ENCODE measurements at places on chromosomes 7 and 10.
A peak's percentile ranks its signal among the peaks of the same experiment; 100 is the strongest.

DNA sequence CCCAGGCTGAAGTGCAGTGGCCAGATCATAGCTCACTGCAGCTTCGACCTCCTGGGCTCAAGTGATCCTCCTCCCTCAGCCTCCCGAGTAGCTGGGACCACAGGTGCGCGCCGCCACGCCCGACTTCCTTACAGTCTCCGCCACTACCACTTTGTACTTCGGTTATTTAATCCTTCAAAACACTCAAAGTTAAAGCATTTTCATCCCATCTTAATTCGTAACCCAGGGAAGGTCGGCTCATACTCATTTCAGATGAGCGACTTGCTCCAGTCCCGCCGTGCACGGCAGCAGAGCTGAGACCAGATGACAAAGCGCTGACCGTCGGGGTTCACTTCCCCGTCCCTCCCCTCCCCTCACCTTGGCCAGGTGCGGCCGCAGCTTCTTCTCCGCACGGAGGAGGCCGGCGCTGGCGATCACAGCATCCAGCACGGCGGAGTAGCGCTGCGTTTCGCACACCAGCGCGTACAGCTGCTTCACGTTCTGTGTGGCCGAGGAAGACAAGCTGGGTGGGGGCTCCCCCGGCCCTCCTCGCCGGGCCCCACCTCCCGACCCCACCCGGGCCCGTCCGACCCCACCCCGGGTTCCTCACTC, 457 bp downstream of the NSUN5 start:
- DNase-seq = no peak

GRCh38 chr10:3482200-3482993, 302.6 kb downstream of the KLF6 start:
- DNase-seq = no peak

DNA sequence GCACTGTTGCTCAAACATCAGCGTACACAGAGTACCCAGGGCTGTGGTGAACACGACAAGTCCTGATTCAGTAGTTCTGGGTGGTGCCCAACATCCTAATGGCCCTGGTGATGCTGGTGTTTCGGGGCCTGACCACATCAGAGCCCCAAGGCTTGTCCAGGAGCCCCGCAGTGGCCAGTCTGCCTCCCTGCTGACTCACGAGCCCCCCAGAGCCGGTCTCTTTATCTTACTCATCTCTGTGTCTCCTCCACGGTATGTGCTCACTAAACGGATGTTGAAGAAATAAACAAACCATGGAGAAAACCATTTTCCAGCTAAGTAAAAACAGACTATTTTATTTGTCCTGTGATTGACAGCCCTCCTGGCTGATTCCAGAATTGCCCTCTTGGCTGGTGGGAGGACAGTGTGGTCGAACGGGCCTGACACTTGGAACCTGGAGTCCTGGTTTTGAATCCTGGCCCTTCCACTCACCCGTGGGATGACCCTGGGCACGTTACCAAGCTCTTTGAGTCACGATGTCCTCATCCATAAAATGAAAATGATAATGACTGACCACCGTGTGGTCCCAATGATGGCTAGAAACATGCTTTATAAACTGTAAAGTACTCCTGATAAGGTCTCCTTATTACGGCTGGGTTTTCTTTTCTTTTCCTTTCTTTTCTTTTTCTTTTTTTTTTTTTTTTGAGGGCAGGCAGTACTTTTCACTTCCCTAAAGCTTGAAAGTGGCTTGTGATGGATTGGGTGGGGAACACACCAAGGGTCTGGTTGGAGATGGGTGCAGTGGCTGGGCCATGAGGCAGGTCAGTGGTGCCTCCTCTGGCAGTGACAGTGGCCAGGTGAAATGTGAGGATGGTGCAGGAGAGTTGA, 5.7 kb downstream of the HIP1 start:
- DNase-seq = no peak

GRCh38 chr7:139033346-139034114, 2.3 kb downstream of the ZC3HAV1L start:
- DNase-seq = no peak

- DNase-seq = no peak
Observed at GRCh38 chr7:120724955-120725354, 133.0 kb downstream of the TSPAN12 start.

DNA sequence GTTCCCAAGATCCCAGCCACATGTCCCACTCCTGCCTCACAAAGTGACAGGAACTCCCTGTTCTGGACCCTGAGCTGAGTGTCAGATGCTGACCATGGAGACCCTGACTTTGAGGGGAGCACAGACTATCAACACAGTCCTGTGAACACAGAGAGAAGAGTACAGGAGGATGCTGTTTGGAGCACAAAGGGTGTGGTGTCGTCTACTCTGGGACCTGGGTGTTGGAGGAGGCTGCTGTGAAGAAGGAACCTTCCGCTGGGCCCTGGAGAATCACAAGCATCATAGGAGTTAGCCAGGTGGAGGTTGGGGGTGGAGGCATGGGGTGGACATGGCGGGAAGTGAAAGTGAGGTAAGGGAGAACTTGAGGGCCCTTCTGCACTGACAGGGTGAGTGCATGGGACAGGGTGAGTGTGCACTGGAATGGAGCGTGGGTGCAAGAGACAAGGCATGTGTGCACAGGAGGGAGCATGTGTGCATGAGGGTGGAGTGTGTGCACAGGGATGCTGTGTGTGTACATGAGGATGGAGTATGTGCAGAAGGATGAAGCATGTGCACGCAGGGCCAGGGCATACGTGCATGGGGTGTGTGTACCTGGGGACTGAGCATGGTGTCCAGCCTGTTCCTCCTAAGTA, 70.7 kb upstream of the ANTXRL start:
- no peak for DNase-seq

- no peak for DNase-seq
Observed at GRCh38 chr10:36003031-36003600, 361.0 kb upstream of the FZD8 start.

GRCh38 chr10:27564398-27564797, 60.3 kb downstream of the RAB18 start:
- no peak for DNase-seq

GRCh38 chr10:117818721-117819120, 228.0 kb downstream of the RAB11FIP2 start:
- DNase-seq = no peak

GRCh38 chr7:26398427-26398755, 106.7 kb downstream of the SNX10 start:
- no peak for DNase-seq

DNA sequence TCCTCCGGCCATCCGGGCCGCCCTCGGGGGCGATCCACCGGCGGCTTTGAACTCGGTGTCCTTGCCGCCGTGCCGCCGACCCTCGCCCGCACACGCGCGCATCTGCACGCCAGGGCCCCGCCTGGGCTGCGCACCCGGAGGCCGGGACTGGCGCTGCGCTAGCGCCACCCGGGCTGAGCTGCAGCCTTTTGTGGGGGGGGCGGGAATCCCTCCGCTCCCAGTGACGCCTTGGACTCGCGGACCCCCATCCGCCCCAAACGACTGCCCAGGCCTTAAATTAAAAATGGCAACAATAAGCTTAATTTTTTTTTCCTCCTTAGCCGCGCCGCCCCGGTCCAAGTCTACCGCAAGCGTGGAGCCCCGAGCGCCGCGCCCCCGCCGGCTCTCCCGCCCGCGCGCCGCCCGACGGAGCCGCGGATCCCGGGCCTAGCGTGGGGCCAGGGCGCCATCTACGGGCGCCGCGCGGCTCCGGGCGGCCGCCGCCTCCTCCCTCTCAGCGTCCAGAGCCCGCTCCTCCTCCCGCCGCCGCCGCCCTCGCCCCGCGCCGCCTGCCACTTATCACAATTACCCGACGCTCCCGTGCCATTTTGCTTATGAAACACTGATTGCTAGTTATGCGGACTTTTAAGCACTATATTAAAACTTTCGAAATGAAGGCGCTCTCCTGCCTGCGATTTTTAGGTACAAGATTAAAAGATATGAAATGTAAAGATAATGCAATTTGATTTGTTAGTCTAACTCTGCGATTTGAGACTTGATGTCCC, 7.5 kb upstream of the EBF3 start:
- no peak for DNase-seq

GRCh38 chr7:47600199-47601118, 18.5 kb upstream of the TNS3 start:
- DNase-seq = no peak

DNA sequence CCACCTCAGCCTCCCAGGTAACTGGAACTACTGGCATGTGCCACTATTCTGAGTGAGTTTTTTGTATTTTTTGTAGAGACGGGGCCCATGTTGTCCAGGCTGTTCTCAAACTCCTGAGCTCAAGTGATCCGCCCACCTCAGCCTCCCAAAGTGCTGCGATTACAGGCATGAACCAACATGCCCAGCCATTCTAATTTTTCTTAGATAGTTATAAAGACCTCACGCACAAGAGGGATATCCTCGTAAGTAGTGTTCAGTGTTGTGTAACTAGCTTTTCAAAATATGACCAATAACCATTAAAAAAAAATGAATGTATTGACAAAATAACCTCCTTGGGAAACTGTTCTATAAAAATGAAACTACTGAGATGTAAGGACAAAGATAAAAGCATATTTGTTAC, 90.5 kb upstream of the FERD3L start:
- no peak for DNase-seq

GRCh38 chr10:71962901-71963300, 1.3 kb upstream of the CHST3 start:
- no peak for DNase-seq

GRCh38 chr10:44809647-44810046, 101.5 kb upstream of the TMEM72 start:
- DNase-seq = no peak

- no peak for DNase-seq
Observed at GRCh38 chr7:71130031-71130679, 1.8 kb upstream of the GALNT17 start.

DNA sequence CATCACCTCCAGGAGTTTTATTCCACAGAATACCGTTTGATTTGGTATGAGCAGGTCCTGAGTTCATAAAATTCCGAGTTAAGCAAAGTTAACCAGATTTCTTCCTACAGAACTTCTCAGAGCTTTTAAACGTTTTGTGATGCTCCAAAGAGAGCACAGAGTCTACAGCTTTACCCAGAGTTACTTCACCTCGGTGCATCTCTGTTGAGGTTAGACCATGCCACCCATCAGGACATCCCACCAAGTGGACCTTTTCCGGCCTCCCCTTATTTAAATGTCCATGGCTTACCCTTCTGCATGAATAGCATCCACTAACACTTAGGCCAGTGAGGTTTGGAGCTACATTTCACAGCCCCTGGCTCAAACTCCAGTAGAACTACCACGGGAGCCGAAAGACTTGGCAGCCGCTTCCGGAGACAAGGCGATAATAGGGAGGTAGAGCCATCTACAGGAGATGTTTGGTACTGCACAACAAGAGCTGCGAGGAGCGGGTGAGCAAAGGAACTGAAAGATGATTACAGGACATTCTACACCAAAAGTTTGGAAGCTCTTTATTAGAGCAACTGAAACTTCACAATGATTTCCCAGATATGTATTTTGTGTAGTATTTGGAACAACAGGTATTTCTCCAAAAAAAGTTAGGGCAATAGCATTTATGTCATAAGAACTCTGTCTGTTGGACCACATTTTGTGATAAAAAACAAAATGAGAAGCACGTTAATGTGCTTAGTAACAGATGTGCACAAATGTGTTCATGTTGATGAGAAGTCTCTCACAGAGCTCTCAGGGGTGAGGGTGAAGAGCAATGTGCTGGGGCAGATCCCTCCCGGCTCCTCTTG, 174.7 kb downstream of the HERPUD2 start:
- DNase-seq = peak; percentile 21

- no peak for DNase-seq
Observed at GRCh38 chr10:73205890-73206289, 38.0 kb downstream of the FAM149B1 start.

GRCh38 chr10:124997771-124998623, 56.1 kb downstream of the ZRANB1 start:
- no peak for DNase-seq

DNA sequence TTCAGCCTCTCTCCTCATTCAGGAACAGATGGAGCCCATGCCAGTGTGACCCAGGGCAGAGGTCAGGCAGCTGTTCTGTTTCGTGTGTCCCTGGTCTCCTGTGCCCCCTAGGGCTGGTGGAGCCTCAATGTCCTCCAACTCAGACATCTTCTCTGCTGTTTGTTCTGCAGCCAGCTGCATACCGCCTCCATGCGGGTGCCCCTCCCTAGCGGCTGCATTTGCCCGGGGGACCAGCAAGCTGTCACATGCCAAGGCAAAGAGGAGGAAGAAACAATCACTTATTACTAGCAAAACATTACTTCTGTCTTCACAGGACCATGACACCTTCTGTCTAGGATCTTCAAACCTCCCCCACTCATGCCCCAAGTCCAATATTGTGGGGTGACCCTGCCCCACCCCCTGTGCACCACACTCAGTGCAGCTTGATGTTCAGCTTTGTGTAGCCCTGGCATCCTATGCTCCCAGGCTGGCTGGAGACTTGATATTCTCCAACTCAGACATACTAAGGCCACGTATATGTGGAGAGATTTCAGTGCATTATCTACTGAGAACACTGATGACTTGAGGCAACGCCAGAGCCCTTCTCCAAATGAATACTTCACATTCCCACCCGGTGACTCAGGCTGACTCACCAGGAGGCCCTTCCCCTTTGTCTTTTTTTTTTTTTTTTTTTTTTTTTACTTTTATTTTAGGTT, 188.9 kb downstream of the SKIDA1 start:
- no peak for DNase-seq

GRCh38 chr10:71234004-71234894, 21.9 kb downstream of the UNC5B start:
- DNase-seq = no peak

DNA sequence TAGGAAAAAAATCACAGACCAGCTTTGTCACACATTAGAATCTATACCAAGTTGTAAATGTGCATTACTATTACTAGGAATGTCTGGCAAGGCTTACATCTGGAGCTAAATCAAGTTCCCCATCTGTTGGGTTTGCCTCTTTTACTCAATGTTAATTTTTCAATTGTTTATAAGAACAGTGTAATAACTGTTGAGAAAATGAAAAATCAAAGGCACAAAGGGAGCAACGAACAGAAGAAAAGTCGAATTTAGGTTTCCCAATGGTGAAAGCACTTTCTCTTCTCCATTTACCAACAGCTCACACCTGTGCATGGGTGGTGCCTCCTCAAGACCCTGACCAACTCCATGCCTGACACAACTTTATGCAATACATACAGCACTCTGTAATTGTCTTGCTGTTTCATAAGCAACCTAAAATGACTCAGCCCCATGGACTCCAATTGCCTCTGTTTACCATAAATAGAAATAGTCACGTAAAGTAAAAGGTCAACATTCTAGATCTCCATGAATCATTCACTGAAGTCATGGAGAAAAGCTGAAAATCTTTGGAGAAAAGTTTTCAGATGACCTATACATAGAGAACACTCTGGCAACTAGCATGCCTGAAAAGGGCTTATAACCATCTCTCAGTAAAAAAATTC, 95.5 kb upstream of the KCNIP2 start:
- DNase-seq = no peak

- DNase-seq = no peak
Observed at GRCh38 chr10:132313305-132313704, 5.6 kb upstream of the STK32C start.
